ENCODE measurements at places on chromosomes 2 and 18.
A peak's percentile ranks its signal among the peaks of the same experiment; 100 is the strongest.

DNA sequence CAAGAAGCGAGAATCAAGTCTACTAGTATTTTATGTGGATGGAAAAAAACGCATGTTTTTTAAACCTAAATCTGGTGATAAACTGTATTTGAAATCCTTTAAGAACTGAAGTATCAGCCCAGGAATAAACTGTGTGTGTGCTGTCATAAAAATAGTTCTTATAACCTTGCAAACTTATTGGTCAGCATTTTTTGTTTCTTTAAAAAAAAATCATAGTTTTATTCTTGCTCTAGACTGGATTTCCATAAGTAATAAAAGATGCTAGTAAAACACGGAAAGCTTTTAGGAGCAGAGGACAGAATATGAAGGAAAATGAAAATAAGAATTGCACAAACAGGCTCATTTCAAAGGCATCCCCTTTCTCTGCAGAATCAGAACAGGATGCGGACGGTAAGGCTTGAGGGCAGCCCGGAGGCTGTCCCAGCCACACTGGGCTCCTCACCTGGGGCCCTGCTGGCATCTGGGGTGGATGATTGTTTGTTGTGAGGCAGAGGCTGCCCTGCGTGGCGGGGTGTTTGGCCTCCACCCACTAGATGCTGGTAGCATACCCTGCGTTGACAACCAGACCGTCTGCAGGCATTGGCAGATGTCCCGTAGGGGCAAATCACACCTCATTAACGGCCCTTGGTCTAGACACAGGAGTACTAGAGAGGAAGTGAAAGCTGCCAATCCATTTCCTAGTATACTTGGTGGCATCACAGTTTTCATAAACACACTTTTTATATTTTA, 52.5 kb downstream of the MBP start:
- no peak for DNase-seq

DNA sequence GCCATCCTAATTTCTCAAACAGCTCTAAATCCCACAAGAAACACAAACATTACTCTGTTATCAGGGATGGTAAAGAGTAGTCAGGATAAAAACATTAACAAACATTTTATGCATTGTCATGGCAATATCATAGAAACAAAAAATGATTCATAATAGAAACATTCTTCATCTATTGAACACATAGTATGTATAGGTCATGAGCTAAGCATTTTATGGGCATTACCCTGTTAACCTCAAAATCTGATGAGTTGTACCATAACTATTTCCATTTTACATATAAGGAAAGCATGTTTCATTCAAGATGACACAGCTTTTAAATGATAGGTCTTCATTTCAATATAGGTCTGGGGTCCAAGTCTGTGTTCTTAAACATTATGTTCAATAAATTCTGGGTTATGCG, 344.9 kb downstream of the RND3 start:
- no peak for DNase-seq

GRCh38 chr2:218022131-218022850, 19.5 kb upstream of the TNS1 start:
- no peak for DNase-seq

DNA sequence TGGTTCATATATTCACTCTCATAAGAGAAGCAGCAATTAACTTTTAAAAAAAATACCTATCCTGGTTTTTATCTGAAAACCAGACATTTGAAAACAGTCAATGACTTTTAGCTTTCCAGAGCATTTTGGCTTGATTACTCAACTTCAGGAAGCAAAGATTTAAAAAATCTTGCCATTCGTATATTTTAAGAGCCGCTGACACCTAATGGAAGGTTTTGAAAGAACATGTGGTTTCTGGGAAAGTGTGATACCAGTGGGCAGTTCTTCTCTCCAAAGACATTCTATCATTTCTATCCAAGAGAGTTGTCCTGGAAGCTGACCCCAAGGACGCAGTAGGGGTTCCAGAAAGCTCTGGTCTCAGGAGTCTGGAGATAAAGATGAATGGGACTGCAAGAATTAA, 234.7 kb downstream of the TTC32 start:
- DNase-seq, result no peak

DNA sequence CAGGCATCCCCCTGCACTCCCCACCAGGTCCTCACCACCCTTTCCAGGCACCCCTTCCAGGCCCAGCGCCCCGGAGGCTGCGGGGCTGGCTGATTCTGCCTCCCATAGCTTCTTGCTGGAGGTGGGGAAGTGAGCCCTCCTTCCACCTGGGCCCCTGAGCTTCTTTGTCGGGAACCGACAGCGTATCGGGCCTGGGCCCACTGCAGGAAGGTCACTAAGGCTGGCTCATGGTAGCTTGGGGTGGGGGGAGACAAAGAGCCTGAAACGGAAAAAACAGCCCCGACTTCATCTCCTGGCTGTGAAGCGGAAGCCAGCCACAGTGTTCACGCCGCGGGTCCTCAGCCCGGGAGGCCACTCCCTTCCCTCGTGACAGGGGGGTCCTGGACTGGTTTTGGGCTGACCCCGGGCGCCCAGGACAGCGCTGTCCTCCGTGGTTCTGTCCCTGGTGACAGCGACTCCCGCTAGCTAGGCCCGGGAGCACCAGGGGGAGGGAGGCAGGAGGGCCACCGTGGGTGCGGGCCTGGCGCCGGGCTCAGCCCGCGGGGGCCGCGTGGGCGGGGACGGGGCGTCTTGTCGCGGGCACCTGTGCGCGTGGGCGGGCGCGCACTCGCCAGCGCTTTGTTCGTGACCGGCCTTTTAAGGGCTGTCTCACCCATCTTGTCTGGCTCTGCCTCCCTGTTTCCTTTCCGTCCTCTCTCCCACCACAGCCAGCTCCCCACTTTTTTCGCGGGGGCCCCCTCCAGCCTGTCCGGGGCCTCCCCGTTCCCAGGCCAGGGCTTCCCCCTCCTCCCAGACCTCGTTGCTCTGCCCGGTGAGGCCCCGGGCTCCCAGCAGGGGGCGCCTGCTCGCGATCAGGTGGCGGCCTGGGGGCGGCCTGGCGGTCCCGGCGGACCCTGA, 64.9 kb downstream of the DNMT3A start:
- peak; percentile 55 for DNase-seq

GRCh38 chr2:1601471-1602277, 142.6 kb downstream of the PXDN start:
- DNase-seq, result no peak

- peak; percentile 96 for DNase-seq
Observed at GRCh38 chr2:165793779-165794535, at the start of gene GALNT3. Gene GALNT3, minus strand, starts transcription at chr2:165794247. Its CDS starts 23,547 bp downstream, at chr2:165770700.

GRCh38 chr2:174593574-174594203, 3.9 kb downstream of the WIPF1 start:
- peak; percentile 85 for DNase-seq

DNA sequence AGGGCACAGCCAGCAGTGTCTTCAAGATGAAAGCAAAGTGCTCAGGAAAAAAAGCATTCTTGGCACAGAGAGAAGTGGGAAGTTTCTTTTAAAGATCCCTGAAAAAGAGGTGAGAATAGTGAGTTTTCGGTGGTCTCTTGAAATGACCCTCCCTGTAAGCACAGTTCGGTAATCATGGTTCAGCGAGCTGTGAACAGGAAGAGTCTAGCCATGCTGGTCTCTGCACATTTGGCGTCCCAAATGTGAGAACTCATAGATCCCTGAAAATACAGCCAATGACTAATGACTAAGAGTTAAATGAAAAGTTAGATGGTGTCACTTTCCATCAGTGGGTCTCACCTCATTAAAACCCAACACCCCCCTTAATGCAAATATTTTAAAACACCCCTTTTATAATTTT, 3.4 kb downstream of the IL1R1 start:
- DNase-seq, result no peak

DNA sequence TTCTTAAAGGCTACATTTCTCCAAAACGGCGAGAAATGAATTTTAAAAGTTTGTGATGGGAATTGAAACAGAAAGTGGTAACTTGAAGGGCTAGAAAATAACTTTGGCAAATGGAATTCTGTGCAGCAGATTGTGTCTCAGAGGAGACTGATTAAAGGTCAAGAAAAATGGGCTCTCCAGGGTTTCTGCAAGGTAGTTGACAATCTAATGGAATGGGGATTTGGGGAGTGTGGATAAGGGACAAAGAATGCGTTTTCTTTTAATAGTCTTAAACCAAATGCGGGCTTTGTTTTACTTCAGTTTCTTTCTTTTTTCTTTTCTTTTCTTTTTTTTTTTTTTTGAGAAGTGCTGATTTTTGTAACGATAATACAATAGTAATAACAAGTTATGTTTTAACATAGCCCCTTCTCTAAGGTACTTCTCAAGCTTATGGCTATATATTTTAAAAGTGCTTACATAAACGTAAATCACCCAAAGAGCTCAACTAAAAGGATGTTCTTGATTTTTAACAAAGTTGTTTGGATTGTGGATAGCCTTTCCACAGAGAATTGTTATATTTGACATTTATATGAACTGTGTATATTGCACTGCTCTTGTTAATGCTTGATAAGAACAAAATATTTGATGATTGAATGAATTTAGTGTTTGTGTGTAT, 36.6 kb downstream of the CAMKMT start:
- DNase-seq, result no peak

DNA sequence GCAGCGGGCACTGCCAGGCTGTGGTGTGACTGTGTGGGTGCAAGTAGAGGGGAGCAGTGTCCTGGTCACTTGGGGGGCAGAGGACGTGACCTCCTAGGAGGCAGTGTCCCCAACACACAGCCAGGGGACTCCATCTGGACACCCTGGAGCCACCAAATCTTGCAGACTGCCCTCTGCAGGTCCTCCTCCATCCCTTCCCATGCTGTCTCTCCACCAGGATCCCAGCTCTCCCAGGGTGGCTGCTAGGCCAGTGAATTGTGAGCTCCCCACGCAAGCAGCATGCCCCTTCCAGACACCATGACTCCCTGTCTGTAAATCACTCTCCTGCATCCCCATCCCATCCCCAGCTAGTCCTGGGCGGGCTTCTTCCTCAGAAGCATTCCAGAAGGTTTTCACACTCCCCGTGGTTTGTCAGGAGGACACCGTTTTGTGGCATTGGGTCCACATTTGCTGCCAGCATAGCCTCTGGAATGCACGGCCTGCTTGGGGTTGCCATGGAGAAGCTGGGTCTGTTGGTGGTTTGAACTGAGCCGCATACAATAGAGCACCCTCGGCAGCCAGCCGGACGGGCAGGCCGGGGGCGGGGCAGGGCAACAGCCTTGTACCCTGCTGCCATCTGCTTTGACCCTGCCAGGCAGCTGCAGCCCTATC, 210.7 kb downstream of the KLHL29 start:
- DNase-seq, result no peak

- DNase-seq, result no peak
Observed at GRCh38 chr2:74212702-74213410, 14.4 kb downstream of the MTHFD2 start.

DNA sequence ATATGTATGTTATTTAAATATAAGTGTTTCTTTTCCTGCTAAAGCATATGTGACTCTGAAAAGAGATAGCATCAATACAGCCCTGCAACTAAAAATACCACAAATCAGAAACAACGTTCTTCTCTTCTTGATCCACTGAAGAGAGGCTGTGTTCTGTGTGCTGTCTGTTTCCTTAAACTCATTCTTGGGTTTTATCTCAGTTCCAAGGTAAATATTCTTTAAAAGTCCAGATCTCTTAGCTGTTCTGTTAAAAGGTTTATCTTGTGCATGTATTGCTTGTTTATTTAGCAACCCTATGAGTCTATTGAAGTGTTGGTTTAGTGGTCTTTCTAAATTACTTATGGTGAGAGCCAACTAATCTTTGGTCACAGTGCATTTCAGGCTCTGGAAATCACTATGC, 173.3 kb upstream of the NT5C1B start:
- no peak for DNase-seq

DNA sequence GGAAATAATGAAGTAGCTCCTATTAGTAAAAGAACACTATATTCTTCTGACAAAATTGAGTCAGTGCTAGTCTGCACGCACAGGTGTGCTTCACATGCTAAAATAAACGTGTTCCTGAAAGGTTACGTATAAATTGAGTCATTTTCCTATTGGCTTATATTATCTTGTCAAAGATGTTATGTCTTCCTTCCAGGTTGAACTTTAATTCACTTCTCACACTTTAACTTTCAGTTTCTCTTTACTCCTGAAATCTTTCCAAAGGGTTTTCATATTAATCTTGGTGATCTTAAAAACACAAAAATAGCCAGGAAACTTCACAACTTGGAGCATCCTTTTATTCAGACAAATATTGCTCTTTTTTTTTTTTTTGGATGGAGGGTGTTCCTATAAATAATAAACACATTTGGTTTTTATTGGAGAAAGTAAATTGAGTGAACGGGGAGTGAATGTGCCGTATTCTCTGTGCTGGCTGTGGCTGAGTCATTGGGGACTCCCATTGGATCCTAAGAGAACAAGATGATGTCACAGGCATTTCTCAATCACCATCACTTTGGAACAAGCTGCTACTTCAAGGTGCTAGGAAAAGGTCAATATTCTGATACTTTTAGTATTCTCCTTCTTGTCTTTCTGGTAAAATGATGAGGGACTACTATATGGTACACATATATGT, 150.2 kb upstream of the SPATS2L start:
- DNase-seq, result no peak

DNA sequence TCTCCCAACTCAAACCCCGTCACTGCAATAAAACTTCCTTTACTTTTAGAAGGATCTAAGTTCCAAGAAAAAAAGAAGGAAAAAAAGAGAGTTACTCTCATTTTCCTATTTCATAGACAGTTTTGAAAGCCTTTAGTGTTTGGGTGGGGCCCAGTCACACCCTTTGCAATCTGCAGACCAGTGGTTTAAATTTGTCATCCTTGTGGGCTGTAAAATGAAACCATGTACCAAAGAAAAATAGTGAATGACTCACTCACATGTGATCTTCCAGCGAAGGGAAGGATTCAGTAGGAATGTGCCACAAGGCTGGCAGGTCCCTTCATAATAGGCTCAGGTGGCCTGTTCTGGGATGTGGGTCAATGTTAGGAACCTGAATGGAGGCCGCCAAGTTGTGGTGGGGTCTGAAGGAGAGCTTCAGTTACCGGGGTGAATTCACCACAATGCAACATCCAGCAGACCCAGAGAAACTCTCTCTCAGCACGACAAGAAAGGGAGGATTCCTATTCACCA, 28.3 kb downstream of the ANXA4 start:
- DNase-seq, result no peak

DNA sequence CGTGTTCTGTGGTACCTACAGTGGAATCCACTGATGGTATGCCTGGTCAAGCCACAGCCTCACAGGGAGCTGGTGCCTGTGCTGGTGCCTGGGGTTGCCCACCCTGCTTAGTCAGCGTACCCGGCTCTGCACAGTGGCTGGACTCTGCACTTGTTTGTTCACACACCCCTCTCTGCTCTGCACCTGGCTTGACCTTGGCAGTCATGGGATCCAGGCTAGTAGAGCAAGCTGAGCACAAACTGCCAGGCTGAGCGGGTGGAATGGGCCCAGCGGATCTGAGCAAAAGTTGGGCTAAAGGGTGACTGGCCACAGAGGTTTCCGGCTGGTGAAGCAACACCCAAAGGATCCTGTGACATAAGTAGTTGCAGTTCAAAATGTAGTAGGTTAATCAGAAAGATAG, 163.5 kb downstream of the CDH19 start:
- DNase-seq, result peak; percentile 3

DNA sequence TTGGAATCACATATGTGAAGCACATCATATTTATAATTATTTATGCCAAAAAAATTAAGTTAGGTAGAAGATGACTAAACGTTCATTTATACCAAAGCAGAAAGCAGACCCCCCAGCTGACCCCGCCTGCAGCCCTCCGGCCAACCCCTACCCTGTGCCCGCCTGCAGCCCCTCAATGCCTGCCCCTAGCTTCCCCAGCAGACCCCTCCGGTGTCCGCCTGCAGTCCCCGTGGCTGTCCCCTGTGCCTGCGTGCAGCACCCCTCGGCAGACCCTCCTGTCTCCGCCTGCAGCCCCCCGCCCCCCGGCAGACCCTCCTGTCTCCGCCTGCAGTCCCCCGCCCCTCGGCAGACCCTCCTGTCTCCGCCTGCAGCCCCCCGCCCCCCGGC, 136.2 kb downstream of the NFATC1 start:
- no peak for DNase-seq
